ENCODE measurements at places on chromosomes 16 and 17.

GRCh38 chr17:35865412-35866340 lies 3.0 kb downstream of the HEATR9 start:
- peak; percentile 74 for DNase-seq

GRCh38 chr17:28038802-28039201 lies 3.7 kb upstream of the NLK start:
- no peak for DNase-seq

DNA sequence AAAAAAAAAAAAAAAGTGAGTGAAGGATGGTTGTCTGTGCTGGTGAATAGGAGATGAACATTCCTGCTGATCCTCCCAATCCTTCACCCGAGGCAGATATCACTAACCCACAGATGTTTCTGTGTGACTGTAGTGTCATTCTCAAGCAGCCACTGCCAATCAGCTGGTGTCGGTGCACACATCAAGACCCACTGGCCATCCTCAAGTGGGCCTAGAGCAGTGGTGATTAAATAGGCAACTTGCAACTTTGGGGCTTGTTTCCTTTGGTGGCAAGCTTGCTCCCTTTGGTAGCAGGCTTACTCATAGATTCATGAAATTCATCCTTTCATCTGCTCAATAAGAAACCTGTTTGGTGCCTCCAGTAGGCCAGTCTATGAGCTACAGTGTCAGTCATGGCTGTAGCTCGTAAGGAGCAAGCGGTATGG lies 51.1 kb upstream of the LGALS9 start:
- DNase-seq = no peak

- no peak for DNase-seq
Measured at GRCh38 chr16:30839523-30840227, 52.7 kb upstream of the ZNF629 start.

DNA sequence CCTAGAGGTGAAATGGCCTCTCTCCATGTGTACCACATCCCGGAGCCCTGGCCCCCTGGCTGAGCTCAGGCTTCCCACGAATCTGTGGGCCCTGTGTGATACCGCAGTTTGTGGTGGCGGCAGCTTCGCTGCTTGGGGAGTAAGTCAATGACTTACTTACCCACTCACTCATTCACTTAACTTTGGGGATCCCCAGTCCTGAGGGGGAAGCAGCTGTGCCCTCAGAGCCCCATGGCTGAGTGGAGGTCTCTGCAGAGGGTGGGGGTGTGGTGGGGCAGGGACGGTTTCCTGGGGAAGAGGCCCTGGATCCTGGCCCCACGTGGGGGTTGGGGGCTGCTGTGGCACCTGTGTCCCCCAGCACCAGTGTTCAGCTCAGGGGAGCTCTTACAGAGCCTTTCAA lies 13.2 kb downstream of the KCNJ12 start:
- no peak for DNase-seq
